DND-41 (cell line): ENCODE measurements at places on chromosomes 7 and 10.
A peak's percentile ranks its signal among the peaks of the same experiment; 100 is the strongest.

- no peak for DNase-seq
Measured at GRCh38 chr7:156024201-156024600, 211.9 kb upstream of the SHH start.

DNA sequence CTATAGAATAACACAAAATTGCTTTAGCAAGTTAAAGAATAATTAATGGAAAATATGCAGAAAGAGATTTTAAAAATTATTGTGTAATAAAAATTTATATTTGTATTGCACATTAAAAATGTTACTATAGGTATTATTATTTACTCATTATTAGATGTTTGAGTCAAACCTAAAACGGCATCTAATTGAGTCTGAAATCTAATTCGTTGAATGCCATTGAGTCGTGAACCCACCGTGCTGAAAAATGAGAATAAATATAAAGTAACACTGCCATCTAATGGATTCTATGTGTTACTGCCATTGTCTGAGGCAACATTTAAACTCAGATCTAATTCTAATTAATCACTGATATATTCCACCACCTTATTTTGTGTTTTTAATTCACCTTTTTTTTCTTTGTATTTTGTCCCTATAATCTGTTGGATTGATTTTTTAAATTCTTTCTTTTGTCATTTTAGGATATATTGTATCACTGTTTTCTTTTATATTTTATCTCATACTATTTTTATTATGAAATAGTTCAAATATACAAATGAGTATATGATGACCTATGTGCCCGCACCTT, 62.2 kb downstream of the SAMD9 start:
- no peak for DNase-seq

DNA sequence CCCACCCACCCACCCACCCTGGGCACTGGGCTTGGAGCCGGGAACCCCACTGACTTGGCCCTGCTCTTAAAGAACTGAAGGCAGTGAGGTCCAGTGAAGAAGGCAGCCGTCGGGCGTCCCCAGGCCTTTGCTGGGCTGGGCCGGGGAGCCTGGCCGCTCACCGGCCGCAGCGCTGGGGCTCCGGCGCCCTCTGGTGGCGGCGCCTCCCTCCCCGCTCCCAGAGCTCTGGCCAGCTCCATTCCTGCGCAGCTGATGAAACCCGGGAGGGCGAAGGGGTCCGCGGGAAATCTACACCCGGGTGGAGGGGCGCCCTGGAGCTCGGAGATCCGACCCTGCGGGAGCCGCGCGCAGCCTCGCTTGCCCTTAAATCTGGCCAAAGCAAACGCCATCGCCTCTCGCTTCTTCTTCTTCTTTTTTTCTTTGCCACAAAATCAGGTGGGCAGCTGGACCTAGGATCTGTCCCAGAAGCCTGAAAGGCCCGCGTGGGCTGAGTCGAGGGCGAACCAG, 1.7 kb upstream of the CXCL12 start:
- peak; percentile 19 for DNase-seq

DNA sequence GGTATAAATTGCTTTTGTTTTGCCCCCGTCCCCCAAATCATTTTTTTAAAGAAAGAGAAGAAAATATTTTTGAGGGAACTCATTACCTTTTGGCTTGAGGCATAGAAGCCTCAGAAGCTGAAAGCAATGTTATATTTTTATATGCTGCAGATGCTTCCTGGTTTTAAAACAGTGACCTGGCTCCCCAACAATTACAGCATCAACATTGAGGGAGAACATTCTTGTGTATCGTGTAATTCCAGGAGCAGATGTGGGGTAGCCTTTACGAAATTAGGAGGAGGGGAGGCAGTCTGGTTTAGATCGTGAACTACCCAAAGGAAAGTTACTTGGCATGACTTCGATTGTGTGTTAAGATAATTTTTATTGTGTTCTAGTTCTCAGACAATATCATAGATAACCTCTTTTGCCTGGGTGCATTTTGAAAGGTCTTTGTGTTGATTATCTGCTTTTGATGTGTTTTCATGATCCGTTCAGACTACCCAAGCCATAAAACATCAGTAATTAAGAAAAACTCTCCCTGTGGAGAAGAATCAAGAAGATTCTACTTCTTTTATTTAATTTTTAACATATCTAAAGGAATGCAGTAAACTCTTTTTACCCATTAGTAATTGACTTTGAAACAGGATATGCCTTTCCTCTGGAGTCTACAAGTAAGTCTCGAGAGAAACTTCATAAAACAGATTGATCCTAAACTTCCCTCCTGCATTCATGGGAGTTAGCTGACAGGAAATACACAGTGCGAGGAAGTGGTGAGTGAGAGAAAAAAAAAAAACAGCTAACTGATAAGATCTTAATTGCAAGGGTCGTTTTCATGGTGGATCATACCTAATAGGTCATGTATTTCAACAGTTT, 141.4 kb downstream of the KIAA1217 start:
- peak; percentile 24 for DNase-seq

DNA sequence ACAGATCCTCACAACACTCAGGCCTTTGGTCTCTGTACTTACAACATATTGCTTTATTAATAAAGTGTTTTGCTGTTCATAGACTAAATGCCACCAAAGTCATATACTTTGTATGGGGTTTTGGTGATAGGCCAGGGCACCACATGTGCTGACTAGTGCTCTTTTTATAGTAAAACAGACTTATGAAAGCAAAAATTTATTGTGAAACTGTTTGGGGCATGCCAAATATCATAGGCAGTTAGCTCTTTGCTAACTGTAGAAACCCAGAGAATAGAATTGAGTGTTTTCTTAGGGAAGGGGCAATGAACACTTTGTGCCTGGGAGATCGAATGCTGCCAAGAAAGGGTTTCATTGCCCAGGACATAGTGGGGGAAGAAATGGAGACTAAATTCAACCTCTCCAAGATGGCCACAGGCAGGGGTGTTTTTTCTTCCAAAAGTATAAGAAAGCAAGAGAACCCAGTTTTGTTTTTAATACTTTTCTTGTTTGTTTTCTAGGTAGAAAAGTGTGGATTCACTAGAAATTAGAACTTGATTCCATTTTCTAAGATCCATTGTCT, 142.7 kb downstream of the TRIL start:
- DNase-seq, result no peak

- no peak for DNase-seq
Measured at GRCh38 chr7:118793582-118793981, 569.1 kb downstream of the ANKRD7 start.

GRCh38 chr7:82838314-82838713, 324.4 kb downstream of the PCLO start:
- no peak for DNase-seq

GRCh38 chr10:95121904-95122303, 52.6 kb upstream of the CYP2C8 start:
- no peak for DNase-seq

DNA sequence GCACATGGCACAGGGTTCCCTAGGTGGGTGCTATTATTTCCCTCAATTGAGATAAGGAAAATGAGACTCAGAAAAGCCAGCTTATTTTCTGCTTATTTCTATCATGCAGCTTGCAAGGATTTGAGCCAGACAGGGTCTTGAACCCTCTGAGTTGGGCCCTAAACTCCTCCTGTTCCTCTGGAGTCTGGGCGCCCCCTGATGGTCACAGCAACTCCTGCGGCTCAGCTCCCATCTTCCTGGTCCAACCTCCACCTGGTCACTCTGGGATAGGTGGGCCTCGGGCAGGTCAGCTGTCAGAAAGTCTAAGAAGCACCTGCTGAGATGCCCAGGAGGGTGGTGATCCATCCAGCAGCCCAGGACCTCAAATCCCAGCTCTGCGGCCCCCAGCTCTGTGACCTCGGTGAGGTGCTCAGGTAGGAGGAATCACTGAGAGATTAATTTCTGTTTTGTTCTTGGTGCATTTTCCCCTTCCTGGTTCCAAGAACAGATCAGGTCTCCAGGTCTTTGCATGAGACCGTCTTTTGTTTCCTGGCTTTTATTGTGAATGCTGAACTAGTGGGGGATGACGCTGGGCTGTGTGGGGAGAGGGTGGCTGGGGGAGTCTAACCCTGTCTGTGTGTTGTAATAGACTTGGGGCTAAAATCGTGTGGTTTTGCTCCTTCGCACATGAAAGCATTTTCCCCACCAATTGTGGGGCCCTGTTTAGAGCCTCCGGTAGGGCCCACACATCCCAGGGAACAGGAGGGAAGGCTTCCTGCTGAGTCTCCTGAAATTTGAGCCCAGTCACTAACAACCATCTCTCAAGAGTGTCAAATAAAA, 32.8 kb downstream of the TMEM130 start:
- peak; percentile 27 for DNase-seq

DNA sequence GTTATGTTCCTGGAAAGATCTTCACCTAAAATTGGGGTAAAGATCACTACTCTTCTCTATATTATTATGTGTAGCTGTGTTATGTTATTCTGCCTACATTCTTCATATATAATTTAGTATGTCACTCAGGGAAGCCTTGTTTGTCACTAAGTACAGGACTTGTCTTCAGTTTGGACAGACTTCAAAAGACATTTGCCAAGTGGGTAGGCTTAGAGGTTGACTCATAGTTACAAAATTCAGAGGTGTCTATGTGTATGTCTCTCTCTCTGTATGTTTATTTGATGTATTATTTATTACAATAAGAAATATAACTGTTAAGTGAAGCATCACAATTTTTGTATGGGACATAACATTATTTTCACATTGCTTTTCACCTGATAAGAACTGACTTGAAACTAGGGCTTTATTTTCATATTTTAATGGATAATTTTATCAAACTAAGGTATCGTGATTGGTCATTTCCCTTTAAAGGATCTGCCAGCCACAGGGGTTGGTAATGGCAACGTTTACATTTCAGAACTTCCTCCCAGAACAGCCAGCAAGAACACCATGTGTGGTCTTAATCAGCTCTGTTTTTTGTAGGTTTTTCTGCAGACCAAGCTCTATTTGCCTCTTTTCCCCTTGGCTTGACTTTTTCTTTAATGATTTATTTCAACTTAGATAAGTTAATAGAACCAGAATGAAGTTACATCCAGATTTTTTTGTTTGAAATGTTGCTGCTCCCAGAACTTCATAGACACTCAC, 262.1 kb upstream of the CACNA2D1 start:
- DNase-seq, result no peak

- DNase-seq, result no peak
Measured at GRCh38 chr10:76491216-76491615, 1059.8 kb downstream of the LRMDA start.

GRCh38 chr10:37865264-37865663, 7.9 kb upstream of the ZNF248 start:
- DNase-seq, result no peak

GRCh38 chr10:70899096-70899495, 10.7 kb upstream of the PCBD1 start:
- DNase-seq, result no peak

DNA sequence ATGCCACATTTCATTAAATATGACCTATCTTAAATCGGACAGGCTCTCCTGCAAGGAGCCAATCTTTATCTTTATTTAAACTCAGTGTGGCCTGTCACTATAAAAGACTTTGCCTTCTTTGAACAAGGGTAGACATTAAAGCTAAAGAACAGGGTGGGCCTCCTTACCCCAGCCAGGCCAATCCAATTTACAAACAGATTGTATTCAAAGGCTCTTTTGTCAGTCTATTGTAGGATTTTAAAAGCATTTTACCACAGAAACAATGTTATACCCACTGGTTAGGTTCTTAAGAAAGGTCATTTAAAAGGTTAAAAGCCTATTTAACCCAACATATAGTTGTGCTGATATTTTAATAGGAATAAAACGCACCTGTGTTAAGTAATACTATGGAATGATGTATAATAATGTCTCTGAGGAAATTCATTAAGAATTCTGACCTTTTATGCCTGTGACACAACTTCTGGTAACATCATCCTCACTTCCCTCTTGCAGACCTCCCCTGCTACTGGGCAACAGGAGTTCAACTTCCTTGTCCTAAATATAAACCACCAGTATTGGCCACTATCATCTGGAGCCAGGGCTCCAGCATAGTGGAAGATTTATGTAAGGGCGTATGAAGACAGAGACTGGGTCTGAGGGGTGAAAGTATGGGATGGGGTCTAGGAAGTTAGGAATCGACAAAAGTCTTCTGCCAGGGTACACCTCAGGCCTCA, 32.5 kb downstream of the MTERF1 start:
- no peak for DNase-seq
